ENCODE measurements at places on chromosomes 1 and 21.

DNA sequence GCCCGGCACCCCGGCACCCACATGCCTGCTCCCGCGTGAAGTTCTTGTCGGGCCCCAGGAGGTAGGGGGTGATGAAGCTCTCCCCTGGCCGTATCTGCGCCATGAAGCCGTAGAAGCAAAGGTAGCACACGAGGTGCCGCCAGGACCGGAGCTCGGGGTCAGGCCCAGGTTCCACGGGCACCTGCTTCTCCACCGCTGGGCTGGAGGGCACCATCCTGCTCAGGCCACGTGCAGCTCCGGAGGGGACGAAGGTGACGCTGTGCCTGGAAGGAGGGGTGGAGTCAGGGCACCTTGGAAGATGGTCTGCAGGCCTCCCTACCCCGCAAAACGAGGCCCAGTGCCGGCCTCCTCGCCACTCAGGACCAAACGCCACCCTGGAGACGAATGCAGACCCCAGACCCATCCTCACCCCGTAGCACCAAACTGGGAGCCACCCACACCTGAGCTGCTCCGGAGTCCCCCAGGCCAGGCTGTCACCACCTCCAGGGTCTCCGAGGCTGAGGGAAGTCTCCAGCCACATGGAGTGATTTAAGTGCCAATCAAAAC, 4.4 kb downstream of the SLC19A1 start:
- no peak for DNase-seq

DNA sequence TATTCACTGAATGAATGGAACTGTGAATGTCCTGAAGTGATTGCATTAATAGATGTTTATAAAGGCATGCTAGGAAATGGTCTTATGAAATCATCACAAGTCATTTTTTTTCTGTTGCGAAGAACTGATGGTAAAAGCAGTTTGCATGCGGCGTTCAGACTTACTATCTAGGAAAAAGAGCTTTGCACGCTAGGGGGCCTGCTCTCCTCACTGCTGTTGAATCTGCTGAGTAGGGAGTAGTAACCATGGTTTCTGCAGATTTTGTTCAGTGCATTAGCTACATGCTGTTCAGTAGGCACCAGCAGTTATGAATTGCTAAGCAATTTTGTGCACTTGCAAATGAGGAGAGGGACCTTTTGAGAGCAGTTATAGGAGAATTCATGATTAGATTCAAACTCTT, 57.9 kb downstream of the CENPF start:
- no peak for DNase-seq

GRCh38 chr21:43965911-43966585, 46.1 kb upstream of the TRAPPC10 start:
- no peak for DNase-seq

DNA sequence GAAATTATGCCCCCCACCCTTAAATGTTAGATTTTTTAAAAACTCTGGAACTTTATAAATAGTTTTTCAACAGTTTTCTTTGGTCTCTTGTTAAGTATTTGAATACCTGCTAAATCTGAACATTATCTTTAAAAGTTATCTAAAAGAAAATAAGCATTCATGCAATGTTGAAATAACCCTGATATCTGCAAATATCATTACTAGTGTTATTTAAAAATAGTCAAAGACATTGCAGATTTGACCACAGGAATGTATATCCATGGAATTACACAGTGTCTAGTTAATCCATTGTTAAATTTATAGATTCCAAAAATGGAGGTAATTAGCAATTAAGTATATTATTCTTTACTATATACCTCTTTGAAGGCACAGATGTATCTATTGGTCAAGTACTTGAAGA, 42.0 kb downstream of the PRRX1 start:
- DNase-seq: no peak

DNA sequence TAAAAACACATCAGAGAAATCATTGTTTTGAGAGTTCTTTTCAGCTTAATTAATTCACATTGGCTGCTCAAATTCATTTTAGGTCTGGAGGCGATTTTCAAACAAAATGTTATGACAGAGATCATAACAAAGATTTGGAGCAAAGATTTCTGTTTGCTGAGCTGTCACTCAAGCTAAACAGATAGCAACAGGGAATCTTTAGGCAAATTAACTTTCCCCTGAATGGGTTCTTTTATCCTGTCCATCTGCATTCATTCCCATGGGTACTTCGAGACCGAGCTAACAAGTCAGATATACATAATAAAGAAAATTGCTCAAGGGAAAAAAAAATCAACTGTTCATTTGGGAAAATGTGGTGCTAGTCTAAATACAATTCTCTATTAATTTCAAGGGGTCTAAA, 30.2 kb upstream of the CA6 start:
- DNase-seq: no peak

DNA sequence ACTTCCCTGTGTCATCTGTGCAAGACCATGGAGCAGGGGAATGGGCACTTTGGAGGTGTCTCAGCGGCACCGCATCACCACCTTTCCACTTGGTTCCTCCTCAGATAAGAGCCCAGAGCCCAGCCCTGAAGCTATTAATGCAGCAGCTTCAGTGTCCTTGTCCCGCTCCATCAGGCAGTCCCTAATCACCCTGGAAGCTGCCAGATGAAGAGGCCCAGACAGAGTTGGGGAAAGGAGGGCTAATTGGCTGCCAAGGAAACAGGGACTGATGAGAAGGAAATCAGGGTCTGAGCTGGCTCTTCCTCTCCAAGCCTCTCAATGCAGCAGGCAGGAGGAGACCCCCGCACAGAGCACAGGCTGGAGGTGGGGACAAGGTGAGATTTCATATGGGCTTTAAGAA, 83.1 kb upstream of the KLHDC7A start:
- DNase-seq: no peak

- no peak for DNase-seq
Observed at GRCh38 chr1:165876121-165876520, 48.7 kb downstream of the UCK2 start.

DNA sequence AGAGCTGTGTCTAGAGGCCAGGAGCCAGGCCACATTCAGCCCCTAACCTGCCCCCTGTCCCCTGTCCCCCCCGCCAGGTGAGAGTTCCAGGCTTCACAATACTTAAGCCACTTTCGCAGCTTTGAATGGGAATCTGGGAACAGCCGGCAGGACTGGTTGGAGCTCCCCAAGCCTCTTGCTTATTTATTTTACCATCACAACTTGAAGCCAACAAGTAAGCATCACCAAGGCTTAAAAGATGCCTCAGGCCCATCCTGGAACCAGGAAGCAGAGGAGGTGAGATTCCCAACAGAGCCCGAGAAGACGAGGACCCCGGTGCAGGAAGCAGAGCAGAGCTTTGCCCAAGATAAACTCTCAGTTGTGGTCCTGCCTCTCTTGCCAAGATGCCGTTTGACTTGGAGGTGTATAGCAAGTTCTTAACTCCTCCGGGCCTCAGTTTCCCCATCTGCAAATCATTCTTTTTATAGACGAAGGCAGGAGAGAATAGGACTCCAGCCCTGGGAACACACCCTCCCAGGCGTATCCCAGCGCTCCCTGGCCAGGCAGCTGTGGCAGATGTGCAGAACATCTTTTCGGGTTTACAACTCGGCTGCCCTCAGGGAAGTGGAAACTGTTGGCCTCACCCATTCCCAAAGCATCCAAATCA, 66.8 kb upstream of the SLC25A33 start:
- DNase-seq: no peak

DNA sequence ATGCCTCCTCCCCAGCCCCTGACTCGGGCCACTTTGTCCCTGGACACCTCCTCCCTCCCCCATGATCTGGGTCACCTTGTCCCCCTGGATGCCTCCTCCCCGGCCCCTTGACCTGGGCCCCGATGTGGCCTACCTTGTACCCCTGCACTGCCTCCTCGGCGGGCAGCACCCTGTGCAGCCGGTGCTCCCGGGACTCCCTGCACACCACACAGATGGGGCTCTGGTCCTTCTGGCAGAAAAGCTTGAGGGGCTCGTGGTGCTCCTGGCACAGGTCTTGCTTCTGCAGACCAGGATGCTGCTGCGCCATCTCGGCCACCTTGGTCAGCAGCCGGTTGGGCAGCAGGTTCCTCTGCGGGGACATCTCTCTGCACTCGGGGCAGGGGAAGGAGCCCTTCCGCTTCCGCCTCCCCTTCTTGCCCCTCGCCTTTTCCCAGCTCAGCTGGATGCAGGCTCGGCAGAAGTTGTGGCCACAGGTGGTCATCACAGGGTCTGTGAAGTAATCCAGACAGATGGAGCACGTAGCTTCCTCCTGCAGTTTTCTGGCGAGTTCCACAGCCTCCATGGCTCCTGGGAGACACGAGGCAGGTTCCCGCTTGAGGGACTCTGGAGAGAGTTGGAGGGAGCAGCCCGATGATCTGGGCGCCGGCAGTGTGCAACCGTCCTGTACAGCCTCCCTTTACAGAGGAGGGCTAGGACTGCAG, 2.0 kb downstream of the TRIM17 start:
- no peak for DNase-seq

DNA sequence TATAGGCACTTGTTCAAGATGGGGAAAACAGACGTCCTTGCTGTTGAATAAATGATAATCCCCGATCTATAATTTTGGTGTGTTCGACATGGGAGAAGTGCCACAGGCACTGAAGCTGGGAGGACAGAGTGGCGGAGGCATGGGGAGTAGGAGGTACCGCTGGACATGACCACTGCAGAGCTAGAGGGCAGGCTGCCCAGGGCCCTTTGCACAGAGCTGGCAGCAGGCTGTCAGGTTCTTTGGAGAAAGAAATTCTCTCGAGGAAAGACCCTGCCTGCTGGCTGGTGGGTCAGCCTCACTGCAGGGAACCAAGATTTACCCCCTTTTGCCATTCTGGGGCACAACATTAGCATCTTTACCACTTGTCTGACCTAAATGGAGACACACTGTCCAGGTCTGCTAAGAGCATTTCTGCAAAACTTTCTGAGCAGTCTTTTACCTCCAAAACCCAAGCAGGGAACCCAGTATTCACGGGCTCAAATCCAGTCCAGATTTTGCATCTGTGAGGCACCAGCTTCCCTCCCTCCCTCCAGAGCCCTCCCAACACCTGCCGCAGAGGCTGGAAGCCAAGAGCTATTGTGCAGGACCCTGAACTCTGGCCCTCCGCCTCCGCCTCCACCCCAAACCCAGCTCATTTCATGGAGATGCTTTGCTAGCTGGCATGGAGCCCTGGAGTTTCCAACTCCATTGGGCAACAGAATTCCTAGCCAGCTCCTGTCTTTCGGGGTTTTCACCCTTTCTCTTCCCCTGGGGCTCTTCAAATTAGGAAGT, 142.3 kb downstream of the PLXNA2 start:
- DNase-seq: no peak

GRCh38 chr1:158199849-158200248, 19.2 kb downstream of the CD1D start:
- no peak for DNase-seq

DNA sequence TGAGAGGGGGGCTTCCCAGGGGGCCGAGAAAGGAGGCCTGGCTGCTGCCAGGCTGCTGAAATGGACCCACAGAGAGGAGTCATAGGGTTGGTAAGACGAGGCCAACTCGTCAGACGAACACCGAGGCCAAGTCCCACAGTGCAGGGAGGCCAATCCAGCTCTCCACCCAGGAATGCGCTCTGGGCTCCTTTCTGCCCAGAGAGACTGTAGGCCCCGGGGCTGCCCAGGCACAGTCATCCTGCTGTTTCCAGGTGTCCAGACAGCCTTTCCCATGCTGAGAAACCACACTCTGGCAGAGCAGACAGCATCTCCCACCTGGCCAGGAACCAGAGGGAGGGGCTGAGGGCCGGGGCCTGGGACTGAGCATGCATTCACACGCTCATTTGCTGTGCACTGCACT, 26.7 kb upstream of the RSPO1 start:
- no peak for DNase-seq

- DNase-seq: no peak
Observed at GRCh38 chr1:237197470-237198425, 155.8 kb downstream of the RYR2 start.

DNA sequence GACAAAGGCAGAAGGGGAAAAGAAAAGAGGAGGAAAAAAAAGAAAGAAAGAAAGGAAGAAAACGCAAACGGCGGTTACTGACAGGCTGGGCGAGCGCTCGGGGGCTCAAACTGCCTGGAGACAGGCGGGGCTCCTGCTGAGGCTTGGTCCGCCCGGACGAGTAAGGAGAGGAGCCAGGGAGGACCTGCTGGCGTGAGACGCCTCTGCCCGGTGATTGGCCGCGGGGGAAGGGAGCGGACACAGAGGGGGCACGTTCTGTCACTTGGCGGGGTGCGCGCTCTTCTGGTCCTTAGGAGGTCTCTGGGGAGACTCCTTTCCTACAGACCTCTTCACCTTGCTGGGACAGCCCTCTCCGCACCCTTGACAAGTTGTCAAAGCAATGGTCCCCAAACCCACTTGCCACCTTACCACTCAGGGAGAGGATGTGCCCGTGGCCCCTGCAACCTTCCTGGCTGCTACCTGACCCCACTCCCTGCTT, 791 bp upstream of the PIK3R3 start:
- DNase-seq: no peak

GRCh38 chr1:50148142-50148923, 39.6 kb downstream of the ELAVL4 start:
- DNase-seq: no peak

- no peak for DNase-seq
Observed at GRCh38 chr1:8631163-8631562, 186.3 kb downstream of the RERE start.

DNA sequence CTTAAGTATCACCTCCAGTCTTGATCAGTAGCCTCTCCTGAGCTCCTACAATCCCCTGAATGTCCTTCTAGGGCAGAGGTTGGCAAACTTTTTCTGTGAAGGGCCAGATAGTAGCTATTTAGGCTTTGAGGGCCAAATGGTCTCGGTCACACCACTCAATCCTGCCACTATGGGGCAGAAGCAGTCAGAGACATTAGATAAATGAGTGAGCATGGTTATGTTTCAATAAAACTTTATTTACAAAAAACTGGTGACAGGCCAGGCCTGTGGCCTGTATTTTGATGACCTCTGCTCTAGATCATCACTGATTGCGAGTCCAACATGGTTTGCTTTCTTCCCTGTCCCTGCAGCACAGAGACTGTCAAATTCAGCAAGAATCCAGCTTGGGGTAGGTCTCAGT, 36.3 kb downstream of the LRP8 start:
- no peak for DNase-seq

- DNase-seq: no peak
Observed at GRCh38 chr1:193366764-193367507, 180.5 kb upstream of the B3GALT2 start.

DNA sequence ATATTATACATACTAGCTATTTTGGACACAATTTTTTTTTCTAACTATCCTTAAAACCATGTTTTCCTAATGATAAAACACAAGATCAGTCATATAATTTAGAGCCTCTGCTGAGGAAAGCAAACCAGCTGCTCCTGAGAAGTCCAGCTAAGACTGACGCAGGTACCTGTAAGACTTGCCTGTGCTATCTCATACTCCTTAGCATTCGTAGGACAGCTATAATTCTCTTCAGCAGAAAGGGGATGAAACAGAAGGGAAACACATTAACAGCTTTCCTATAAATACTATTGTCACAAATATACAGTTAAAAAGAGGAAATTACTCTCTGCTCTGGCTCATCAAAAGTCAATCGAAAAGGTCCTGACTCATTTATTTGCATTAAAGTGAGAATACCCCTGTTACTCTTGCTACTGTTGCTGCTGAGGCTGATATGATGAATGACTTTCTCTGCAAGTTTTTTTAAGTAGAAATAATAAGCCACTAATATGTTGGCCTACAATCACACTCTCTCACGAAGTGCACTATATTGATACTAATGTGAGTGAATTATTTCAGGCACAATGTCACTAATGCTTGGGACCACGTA, 757.1 kb downstream of the KCNT2 start:
- DNase-seq: no peak

- no peak for DNase-seq
Observed at GRCh38 chr21:17269760-17270159, 243.1 kb upstream of the CXADR start.

GRCh38 chr1:25065321-25065721, 135.2 kb upstream of the RUNX3 start:
- DNase-seq: no peak
